GM04503 (cell line): ENCODE measurements at places on chromosomes 3 and 15.

DNA sequence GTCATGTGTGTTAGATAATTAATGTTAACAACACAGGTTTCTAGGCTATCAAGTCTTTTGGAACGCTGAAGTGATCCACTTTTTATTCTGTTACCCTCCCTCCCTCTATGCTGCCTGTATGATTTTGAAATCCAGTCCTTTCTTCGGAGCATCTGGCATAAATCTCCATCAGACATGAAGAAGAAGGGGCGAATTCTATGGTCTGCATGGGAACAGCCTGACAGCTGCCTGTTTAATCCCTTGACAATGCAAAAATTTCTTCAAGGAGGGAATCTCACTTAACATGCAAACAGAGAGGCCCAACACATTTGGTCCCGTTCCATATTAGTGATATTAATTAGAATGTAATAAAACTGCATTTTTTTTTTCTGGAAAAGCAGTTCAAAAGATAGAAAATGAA lies 145.2 kb downstream of the VGLL3 start:
- no peak for DNase-seq

- no peak for DNase-seq
Measured at GRCh38 chr3:36740787-36741186, 23.6 kb downstream of the DCLK3 start.

DNA sequence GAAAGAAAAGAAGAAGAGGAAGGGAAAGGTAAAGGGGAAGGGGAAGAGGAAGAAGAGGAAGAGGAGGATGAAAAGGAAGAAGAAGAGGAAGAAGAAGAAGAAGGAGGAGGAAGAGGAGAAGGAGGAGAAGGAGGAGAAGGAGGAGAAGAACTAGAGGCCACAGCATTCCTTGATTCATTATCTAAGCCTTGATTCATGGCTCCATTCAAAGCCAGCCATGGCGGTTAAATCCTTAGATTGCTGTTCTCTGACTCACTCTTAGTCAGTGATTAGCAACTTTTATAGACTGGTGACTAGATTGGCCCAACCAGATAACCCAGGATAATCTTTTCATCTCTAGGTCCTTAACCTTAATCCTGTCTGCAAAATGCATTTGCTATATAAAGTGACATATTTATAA lies 47.6 kb downstream of the OSTN start:
- peak; percentile 59 for DNase-seq

DNA sequence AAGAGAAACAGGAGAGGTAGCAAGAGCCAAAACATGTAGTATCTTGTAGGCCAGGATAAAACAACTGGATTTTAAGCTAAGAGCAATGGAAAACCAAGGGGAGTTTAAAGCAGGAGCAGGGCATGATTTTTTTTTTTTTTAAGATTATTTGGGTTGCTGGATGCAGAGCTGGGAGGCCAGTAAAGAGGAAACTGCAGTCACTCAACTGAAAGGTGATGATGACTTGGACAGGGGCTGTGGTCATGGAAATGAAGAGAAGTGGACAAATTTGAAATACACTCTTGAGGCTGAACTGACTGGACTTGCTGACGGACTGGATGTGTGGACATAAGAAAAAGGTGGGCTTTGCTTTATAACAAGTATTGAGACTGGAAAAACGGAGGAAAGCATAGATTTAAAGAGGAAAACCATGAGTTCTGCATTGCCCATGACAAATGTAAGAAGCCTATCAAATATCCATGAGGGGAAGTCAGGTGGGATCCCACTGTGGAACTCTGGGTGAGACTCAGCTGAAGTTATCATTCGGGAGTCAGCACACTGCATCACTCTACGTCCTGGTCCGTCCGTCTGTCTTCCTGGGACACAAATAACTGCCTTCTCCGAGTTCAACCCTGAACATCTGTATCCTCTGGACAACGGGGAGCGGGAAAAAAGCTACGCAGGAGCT lies 688 bp downstream of the XPC start:
- DNase-seq = no peak

- no peak for DNase-seq
Measured at GRCh38 chr15:77986891-77987764, 90.4 kb downstream of the TBC1D2B start.

GRCh38 chr3:45679805-45680204 lies 9.4 kb upstream of the SACM1L start:
- no peak for DNase-seq

- DNase-seq = no peak
Measured at GRCh38 chr3:170354760-170355159, 2.8 kb upstream of the SKIL start.

- peak; percentile 89 for DNase-seq
Measured at GRCh38 chr3:136350132-136350531, 100.0 kb downstream of the PCCB start.

DNA sequence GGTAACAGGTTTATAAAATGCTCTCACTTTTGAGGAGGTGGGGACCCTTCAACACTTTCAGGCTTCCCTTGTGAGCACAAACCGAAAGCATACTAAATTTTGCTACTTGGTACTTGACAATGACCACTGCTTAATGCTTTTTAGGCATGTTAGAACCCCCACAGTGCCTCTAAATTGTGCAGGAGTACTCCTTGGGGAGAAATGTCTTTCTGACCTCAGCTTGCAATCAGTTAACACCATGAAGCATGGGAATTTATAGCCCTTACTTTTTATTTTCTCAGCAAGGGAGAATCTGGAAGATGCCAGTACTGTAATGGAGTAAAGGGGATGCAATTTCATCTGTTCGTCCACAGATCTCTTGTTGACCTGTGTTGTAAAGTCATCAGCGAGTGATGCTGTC lies 308.9 kb upstream of the TBC1D5 start:
- DNase-seq = no peak

DNA sequence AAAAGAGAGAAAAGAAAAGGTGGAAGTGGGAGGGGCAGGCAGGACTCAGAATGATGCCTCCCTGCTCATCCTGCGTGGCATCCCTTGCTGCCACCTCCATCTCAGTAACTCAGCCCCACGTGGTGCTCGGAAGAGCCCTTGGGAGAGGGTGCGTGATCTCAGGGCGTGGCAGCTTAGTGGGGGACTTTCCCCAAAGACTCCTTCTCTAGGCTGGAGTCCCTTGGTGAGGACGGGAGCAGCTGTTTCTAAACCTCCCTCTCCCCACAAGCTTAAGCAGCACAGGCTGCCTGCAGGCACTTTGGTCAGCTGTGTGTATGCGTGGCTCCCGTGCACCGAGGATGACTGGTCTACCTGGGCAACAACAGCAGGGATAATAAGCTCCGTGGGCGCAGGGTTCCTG lies 7.4 kb upstream of the ANPEP start:
- no peak for DNase-seq

DNA sequence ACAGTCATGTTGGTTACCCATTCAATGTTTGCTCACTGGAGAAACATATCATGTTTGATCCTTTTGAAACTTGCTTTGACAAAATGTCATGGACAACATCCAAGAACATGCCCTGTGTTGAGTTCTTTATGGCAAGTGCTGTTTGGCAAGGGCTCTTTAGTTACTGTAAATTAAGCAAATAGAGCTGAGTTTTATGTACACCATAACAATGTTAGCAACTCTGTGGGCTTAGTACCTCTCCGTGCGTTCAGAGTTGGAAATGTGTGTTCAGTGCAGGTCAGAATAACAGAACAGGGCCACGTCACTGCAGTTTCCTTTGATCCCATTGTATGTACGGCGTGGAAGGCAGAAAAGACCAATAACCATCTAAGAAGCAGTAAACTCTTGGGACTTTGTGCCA lies 132.5 kb downstream of the MYRIP start:
- no peak for DNase-seq

GRCh38 chr3:155958676-155959075 lies 88.2 kb downstream of the GMPS start:
- DNase-seq = no peak

- DNase-seq = no peak
Measured at GRCh38 chr15:61229883-61230180, 730 bp upstream of the RORA start.

GRCh38 chr3:196207159-196207832 lies 3.9 kb downstream of the ZDHHC19 start:
- DNase-seq = no peak

DNA sequence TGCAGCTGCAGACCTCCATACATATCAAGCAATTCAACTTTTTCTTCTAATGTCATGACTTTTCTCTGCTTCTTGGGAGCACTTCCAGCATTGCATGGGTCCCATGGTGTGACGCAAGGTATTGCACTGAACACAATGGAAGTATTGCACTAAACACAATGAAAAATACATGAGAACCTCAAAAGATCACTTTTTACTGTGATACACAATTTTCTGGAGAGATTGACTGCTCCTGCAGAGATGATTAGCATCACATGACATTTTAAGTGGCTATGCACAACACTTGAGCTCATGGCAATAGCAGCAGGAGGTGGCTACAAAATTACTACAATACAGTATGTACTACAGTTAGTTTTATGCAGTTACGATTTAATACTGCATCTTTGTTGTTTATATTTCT lies 113.5 kb upstream of the BHLHE40 start:
- DNase-seq = no peak
